ENCODE measurements at places on chromosomes 11 and 22.

GRCh38 chr11:41963406-41963805 lies 504.0 kb upstream of the LRRC4C start:
- DNase-seq: no peak

DNA sequence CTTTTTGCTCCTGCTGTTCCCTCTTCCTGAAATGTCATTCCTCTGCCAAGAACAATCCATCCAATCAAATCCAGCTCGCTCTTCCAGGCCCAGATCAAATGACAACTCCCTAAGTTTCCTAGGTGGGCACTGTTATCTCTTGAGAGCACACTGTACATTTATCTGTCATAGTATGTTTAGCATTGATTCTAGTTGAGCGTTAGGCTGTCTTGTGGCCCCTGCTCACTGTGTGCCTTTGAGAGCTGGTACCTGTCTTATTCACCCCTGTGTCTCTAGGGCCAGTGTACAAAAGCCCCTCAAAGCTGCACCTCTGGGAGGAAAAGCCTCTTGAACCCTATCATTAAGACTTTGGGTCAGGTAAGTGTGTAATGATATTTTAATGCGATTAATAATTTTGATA lies 7.1 kb upstream of the LMO2 start:
- no peak for DNase-seq

DNA sequence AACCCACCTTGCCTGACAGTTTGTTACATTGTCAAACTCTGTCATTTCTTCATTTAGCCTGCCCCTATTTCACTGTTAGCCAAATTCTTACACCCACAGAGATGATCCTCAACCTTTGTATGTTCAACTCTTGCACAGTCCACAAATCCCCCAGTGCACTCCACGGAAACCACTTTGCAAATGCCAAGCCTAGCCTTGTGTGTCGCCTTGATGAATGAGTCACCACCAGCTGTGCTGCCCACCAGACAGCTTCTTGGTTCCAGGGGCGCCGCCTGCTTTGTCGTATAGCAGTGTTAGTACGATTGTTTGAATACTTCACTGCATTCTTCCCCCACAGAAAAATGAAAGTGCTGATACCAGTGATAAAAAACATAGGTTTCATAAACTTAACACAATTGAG lies 686.3 kb downstream of the NTM start:
- no peak for DNase-seq

GRCh38 chr11:56522008-56522407 lies 21.0 kb downstream of the OR5M11 start:
- DNase-seq: no peak

DNA sequence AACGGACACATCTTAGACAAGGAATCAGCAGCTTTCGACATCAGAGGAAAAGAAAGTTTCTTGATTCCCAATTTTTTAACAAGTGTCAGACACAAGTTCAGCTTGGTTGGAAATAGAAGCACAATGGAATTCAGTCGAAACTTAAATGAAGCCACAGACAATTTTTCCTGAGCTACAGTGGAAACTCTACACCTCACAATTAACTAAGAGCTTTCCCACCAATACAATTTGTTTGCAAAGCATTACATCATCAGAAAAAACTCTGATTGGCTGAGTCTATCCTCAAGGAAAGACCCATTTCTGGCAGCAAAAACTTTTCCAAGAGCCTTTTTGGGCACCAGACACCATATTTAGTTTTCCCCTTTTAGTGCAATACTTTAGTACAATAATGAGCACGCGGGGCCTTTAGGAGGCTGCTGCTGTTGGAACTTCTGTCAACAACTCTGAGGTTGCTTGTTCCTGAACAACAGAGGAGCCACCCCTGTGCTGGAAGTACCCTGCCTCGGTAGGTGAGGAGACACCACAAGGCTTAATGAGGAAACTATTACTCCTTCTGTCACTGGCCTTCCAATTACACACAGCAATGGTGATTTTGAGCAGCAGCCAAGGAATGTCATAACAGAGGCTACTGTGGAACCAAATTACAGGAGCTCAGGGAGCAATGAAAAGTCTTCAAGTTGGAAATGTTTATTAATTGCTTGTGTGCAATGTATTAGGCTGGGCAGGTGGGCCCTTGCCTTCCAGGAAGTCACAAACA lies 61.9 kb upstream of the BARX2 start:
- no peak for DNase-seq

DNA sequence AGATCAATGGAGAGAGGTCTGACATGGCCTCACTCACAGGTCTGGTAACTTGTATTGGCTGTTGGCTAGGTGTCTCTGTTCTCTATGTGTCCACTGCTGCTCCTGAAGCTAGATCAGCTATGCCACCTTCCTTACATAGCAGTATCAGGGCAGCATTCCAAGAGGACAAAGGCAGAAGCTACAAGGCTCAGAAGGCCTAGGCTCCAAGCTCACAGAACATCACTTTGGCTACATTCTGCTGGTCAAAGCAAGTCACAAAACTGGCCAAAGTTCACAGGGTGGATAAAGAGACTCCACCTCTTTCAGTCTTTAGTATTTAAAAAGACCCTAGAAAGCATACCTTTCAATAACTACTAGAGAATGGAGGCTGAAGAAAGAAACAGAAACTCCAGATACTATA lies 4.1 kb downstream of the SLC5A12 start:
- no peak for DNase-seq

DNA sequence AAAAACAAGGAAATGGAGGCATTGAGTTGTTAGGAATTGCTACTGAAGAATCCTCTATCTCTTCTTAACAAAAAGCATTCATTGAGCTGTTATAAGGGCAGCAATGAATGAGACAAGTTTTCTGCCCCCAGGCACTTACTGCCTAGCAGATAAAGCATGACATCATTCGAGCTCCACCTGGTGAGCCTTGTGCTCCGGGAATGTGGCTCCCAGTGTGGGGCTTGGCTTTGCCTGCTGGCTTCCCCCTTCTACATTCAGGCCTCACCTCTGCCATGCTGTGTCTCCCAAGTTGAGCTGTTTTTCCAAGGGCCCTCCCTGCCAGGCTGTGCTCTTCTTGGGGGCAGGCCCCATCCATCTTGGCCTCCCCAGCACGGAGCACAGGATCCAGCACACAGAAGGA lies 56.9 kb upstream of the EIF3D start:
- DNase-seq: no peak

DNA sequence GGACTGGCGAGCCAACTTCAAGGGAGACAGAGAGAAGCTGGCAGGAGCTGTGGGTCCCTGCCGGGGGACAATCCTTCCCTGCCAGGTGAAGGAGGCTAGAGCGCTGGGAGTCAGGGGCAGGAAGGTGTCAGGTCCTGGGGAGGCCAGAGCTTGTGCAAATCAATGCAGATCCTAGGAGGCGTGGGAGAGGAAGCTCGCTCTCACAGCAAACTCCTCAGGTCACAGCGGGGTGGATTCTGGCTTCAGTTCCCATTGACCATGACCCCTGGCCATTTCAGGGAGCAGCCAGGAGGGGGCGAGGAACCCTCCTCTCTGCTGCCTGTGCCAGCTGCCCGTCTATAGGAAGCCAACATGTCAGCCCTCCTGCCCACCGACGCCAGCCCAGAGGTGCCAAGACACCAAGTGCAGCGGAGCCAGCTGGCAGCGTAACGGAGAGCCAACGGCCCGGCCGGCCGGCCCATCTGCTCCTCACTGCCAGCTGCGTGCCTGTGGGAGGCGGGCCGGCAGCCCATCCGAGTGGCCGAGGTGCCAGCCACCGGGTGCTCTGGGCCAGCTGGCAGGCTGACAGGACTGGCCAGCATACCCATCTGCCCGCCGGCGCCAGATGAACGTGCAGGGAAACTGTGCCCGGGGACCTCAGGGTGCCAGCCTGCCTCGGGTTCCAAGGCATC lies 374.8 kb downstream of the MIAT start:
- no peak for DNase-seq

DNA sequence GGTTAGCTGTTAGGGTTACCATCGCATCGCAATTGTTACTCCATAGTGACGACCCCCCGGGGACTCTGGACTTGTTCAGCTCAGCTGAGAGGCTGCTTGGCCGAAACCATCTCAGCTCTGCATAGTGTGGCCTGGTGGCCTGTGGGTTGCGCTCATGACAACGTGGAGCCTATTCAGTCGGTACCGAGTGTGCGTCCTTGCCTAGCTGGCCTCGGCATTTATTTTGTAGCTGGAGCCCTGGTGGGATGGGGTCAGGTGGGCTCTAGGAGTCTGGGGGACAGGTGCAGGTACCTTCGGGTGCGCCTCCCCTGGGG lies 13.5 kb downstream of the LRP5 start:
- DNase-seq: no peak

DNA sequence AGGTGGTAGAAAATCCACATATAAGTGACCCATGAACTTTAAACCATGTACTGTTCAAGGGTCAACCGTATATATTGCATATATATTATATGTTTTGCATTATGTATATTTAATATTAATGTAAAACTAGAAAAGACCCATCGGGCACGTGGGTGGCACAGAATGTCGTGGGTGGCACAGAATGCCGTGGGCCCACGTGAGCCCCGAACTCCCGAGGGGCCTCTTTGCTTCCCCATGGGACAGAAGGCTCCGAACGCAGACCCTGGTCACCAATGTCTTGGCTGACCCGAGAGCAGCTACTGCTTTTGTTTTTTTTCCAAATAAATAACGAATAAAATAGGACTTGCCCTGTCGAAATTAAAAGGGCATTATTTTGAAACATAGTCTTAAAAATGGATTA lies 415.4 kb downstream of the BRD1 start:
- no peak for DNase-seq

DNA sequence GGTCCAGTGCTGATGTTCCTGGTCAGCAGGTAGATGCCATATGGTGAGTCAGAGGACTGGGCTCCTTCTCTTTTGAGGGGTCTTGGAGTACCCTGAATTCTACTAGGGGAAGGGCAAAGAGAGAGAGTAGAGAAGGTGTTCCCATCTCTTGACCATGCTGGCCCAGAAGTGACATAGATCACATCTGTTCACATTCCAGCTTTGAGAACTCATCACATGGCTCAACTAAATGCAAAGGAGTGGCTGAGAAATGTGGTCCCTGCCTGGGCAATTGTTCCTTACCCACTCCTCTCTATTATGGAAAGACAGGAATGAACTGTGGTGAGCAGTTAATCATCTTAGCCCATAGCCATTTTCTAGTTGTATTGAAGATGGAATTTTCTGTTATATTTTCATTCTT lies 105.4 kb upstream of the TIMP3 start:
- DNase-seq: no peak

DNA sequence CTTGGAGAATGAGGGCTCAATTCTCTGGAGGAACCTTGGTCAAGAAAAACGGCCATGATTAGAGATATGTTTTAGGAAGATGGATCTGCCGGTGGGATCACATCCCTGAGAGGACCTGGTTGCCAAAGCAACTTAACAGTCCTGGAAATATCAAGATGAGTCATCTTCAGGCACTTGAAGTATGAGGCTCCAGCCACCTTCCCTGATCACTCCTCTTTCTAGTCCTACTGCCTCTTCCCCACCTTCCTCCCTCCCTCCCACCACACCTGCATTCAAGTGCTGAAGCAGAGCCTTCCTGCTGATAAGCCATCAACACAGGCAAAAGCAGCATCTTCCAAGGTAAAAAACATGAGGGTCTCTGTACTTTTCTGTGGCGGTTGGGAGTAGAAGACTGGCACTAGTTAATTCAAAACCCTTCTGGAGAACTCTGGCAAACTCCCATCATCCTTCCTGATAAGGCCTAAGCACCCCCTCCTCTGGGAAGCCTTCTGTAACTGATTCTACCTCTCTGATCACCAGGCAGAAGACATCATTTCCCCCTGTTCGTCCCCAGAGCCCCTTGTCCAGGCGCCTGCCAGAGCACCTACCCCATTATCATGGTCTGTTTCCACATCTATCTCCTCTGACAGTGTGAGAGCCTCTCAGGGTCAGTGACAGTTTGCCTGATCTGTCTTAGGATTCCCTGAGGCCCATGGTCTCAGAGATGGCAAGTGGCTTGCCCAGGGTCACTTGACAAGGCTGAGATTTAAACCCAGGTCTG lies 79.8 kb downstream of the CLPB start:
- no peak for DNase-seq

- DNase-seq: no peak
Measured at GRCh38 chr11:122833846-122834464, 4.3 kb upstream of the CRTAM start.

- DNase-seq: no peak
Measured at GRCh38 chr11:33660962-33661361, 39.7 kb downstream of the C11orf91 start.

GRCh38 chr11:100727410-100727809 lies 40.3 kb downstream of the ARHGAP42 start:
- no peak for DNase-seq

GRCh38 chr11:43797866-43798265 lies 82.8 kb upstream of the ALKBH3 start:
- DNase-seq: no peak

- DNase-seq: no peak
Measured at GRCh38 chr11:1691878-1692707, 4.9 kb upstream of the KRTAP5-6 start.

GRCh38 chr11:8814923-8815240 lies 96.1 kb upstream of the AKIP1 start:
- DNase-seq: no peak

- no peak for DNase-seq
Measured at GRCh38 chr22:38881464-38881871, 9.5 kb upstream of the CBX6 start.

GRCh38 chr11:78562398-78562797 lies 12.3 kb downstream of the NARS2 start:
- DNase-seq: no peak

DNA sequence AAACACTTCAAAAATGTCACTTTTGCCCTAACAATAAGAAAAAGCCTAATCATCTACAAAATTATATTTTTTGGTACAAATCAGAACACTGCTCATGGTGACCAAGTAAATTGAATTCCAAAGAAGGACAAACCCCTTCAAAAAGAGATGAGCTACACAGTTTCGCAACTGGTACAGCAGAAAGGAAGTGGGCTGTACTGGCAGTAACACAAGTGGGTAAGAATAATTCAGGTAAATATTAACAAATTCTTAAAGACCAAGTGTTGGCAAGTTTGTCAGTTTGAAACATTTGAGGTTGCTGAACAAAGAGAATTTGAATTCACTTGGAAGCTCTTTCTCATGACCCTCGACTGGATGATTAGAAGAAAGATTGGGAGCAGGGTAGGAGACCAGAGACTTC lies 35.5 kb downstream of the MSANTD4 start:
- no peak for DNase-seq

DNA sequence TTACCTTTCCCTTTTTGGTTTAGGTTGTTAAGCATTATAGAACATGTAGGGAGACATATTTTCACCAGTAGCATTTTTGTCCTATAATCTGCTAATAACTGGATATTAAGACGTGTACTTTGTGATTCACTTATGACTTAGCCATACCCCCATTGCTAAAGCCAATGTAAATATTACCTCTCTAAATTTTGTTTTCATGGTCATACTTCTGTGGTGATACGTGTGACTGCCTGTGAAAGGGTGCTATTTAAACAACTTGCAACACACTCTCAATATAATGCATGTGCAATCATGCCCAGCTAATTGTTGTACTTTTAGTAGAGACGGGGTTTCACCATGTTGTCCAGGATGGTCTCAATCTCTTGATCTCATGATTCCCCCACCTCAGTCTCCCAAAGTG lies 36.2 kb upstream of the PAK1 start:
- no peak for DNase-seq

DNA sequence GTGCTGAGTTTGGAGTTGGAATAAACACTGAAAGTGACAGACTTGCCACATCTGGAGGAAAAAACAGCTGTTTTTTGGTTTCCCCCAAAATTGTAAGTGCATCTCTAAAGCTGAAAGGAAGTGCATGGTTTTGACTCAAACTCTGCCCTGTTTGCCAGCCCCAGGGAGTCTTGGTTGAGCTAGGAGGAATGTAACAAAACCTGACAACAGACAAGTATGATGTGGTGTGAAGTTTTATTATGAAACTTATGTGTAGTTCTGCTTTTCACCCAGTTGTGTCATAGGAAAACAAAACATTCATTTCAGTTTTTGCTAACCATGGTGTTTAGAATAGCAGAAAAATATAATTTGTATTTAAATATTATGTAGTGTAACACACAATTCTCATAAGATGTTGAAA lies 31.7 kb upstream of the PDE3B start:
- DNase-seq: no peak

Measured in stimulated activated CD4-positive, alpha-beta T cell treated with anti-CD3 and anti-CD28 coated beads, Interleukin-1b, Interleukin-23, amount 100 ng/mL, for 1 hour (primary cell).